ENCODE measurements at places on chromosomes 5 and 9. TPM values are rescaled to one million over a fixed set of nuclear protein-coding genes. Genes with fewer than 3 reads are reported as not detected.

Gene PCDHGA2
- 6.8 TPM for polyA plus RNA-seq

Gene TMEM167A
- polyA plus RNA-seq, result 62.5 TPM

Gene TMEM203
- polyA plus RNA-seq, result 37.8 TPM

Gene CTSV
- polyA plus RNA-seq, result 0.32 TPM

Gene DNM1
- polyA plus RNA-seq, result 8.4 TPM

DNA sequence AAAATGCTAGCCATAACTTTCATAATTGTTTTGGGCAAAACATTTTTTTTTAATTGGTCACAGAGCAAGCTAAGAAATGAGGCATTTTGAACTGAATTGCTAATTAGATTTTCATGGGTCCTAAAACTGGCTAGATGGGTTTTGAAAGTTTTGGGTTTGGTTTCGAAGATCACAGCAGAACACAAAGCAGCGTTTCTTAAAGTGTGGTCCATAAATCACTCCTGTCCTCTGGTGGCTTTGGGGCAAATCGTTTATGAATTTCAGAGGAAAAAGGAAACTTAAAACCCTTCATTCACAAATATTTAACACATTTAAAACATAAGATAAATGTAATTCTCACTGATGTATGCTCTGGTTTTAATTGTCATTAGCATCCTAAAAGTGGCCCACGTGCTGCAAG lies 503.7 kb downstream of the SPATA31D1 start:
- DNase-seq, result no peak

DNA sequence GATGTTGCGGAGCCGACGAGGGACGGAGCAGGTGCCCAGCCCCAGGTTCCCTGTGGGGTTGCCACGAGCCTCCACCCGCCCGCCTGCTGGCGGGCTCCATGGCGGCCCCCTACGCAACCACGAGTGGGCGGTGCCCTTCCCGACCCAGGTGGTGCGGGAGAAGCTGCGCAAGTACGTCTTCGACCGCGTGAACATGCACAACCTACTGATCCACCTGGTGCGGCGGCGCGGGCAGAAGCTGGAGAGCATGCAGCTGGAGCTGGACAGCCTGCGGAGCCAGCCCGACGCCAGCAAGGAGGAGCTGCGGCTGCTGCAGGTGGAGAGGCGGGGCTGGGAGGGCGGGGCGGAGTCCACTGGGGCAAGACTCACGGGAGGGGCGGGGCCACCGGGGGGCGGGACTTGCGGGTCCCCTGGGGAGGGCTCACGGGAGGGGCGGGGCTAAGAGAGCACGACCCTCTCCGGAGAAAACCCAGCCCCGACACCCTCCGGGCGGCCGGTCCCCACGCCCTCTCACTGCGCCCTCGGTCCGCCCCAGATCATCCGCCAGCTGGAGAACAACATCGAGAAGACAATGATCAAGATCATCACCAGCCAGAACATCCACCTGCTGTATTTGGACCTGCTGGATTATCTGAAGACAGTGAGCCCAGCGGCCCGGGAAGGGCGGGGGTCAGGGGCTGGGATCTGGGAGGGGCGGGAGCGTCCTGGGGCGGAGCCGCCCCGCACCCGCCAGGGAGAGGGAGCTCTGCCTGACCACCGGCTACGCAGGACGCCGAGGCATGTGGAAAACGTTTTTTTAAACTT lies 3.9 kb downstream of the CCDC183 start:
- DNase-seq, result no peak

- no peak for DNase-seq
Measured at GRCh38 chr5:157506981-157507780, 47.2 kb downstream of the NIPAL4 start.

DNA sequence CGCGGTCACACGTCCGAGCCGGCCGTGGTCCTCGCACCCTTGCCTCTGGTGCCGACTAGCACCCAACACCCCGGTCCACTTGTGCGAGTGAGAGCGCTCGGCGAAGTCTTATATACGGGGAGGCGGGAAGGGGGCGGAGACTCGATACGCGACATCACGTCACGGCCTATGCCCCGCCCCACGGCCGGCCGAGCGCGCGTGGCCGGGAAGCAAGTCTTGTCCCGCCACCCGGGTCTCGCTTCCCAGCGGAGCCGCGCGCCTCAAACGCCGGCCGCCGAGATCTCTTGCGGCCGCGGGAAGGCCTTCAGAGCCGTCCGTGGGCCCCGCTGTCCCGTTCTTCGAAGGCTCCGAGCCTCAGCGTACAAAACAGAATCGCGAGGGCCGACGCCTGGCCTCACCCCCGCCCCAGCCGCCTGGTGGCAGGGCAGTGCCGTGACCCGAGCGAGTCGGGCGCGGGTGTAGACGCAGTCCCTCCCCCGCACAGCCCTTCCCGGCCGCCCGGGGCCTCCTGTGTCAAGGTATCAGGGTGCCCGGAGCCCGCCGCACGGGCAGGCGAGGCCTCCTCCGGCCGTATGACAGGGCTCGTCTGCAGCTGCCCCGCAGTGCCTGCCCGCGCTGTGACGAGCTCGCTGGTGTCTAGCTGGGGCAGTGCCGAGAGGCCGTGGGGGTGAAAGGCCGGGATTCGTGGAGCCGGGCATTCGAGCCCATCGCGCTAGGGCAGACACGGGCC lies at the start of gene PLK2:
PLK2 (minus strand) TSS at position 85 of the 730 bp plus-strand sequence. CDS start 127 bp downstream, outside the sequence.
- DNase-seq, result peak; percentile 56

DNA sequence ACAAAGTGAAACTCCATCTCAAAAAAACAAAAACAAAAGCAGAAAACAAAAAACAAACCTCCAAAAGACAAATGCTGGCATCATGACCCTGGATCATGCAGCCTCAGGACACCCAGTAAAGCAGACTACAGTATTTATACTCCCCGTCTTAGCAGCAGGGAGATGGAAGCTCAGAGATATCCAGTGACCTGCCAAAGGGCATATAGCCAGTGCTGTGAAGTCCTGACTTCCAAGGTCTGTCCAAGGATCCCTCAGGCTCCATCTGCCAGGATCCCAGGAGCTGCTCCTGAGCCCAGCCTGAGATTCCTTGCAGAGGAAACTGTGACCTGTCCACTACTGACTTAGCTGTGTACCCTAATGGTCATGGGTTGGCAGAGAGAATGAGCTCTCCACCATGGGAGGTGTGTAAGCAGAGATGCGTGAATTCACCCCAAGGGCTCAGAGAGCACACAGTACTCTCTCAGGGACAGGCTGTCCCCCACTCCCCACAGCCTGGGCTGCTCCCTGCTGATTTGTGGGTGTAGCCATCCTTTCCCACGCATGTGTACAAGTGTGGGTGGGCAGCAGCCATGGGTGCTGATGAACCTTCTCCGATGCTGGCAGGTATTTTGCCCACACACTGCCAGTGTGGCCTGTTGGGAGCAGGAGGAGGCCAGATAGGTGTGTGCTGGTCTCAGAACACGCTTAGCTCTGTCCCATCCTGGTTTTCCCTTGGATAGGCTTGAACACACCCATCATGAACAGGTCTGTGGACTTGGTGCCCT lies 2.1 kb upstream of the WNK2 start:
- no peak for DNase-seq

DNA sequence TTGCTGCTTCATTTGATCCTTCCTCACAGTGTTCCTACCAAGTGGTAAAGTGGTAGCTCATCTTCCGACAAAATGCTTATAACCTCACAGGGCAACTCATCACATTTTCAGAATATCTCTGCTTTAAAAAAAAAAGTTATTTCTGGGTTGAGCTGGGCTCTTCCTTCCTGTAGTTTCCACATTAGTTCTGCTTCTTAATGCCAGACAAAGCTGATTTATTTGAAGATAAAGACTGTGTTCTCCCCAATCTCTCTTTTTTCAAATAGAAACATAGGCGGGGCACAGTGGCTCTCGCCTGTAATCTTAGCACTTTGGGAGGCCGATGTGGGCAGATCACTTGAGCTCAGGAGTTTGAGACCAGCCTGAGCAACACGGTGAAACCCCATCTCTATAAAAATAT lies 273.1 kb downstream of the ACTL7B start:
- no peak for DNase-seq

DNA sequence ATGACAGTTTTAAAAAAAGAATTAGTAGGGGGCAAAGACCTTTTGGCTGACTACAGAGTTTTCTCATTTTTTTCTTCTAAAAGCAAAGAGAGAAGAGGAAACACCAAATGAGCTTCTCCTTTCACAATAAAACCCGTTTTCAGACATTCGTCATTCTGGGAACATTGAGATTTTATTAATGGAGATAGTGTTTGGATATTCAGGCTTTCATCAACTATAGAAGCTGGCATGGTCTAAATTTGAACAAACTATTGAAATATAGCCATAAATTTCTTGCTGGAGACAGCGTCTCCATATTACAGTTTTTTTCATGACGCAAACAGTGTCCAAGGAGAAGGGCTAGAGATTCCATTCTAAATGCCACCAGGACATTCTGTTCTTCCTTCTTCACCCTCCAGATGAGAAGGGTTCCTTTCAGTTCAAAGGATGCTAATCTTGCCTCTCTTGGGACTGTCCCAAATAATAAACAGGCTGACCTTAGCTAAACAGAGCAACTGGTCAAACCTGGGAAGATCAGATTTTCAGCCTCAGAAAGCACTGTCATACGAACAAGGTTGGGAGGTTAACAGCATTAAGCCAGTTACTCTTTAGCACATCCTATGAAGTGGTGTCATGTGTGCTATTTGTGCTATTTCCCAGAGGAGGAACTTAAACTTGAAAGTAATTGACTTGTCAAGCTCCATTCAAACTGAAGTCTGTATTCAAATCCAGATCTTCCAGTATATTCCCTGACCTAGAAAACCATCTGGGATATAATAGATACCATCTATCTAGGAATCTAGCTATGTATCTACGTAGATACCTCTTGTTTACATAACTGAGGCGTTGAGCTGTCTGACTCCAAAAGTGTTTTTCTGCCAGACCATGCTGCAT lies 125.6 kb downstream of the LPAR1 start:
- no peak for DNase-seq

DNA sequence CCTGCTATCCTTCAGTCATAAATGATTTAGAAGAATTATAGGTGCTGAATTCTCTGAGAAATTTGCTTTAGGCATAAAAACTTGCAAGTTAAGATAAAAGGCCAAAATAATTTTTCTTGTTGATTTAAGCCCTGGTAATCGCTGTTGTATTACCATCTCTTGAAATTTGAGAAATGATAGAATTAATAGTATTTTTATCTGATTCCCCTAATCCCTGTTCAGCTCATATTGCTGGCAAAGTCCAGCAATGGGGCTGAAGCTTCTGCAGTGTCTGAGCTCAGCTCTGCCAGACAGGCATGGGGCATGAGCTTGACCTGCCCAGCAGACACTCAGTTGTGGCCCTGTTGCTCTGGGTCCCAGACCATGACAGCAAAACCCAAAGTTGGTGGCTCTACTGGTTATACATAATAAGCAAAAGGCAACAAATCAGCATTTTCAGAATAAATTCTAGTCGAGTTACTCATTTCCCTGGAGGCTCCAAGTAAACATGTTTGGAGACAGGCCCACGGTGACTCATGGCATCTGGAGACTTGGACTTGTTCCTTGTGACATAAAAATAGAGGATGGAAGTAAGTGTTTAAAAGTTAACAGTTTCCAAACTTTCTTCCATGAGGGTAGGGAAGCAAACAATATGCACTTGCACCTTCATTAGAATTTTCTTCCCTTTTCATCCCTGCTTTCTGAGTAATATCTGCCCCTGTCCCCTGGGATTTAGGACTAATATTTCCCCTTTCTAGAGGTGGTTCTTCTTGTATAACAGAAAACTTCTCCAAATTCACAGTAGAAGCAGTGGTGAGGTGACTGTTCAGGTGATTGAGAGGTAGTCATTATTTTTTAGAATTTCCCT lies 60.2 kb upstream of the SLC2A8 start:
- DNase-seq, result peak; percentile 92

GRCh38 chr5:72402959-72403628 lies 82.9 kb downstream of the PTCD2 start:
- no peak for DNase-seq

- DNase-seq, result no peak
Measured at GRCh38 chr9:91207729-91208418, 153.8 kb downstream of the AUH start.
